ENCODE measurements at places on chromosomes 12 and 14. TPM values are rescaled to one million over a fixed set of nuclear protein-coding genes. Genes with fewer than 3 reads are reported as not detected.
A peak's percentile ranks its signal among the peaks of the same experiment; 100 is the strongest.

DNA sequence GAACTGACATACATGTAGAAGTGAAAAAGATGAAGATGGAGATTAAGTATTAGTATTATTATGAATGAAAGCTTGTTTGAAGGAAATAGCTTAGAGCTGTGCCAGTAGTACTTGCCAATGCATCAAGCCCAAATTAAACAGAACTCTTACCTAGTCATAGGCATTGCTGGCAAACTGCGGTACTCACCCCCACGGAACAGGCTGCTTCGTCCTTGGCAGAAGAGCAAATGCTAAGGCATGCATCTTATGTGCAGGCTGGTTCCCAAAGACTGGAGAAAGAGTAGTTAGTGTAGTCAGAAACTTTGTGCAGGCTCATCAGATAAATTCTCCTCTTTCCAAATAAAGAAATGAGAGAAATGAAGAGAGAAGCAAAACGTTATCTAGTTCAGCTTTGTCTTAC lies 134.8 kb downstream of the CCDC59 start:
- no peak for DNase-seq

DNA sequence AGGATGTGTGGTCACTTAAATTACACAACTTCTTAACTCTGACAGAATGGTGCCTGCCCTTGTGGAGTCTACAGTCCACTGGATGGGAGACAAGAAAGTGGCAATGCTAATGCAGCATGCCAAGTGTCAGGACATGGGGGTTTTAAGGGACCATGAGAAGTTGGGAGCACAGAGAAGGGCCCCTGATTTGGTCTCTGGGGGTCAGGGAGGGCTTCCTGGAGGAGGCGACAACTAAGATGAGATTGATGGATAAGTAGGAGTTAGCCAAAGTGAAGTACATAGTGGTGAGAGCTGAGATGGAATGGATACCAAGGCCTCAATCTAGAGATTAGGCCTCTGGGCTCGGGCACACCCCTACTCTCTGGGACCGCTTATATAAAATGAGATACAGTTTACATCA lies 236.7 kb downstream of the CHST11 start:
- no peak for DNase-seq

- no peak for DNase-seq
Observed at GRCh38 chr14:36319899-36320199, 588 bp downstream of the MBIP start.

- peak; percentile 61 for DNase-seq
Observed at GRCh38 chr14:61568572-61569011, 126.7 kb upstream of the HIF1A start.

DNA sequence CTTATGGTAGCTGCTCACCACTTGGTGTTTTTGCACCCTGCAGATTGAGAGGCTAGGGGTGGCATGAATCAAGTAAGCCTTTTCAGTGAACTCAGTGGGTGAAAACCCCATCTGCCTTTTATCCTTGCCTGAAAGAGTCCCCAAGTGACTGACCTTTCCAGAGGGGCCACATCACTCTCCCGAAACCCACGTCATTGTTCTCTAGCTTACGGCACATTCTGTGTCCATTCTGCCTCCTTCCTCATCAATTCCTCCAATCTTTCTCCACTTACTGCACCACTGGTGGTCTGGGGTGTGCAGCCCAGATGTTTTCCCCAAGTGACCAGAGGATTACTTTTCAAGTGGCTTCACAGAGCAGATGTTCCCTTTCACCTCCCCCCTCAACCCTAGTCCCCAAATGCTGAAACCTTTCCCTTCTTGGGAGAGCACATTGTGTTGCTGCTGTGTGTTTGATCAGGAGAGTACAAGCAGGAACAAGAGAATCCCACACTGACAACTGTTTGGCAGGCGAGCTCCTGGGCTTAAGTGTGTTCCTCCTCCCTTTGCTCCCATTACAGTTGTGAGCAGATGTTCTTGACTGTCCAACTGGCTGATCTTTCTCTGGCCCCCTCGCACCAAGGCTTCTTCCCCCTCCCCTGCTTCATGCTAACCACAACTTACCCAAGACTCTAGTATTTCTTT lies 138.0 kb upstream of the IGF1 start:
- no peak for DNase-seq

DNA sequence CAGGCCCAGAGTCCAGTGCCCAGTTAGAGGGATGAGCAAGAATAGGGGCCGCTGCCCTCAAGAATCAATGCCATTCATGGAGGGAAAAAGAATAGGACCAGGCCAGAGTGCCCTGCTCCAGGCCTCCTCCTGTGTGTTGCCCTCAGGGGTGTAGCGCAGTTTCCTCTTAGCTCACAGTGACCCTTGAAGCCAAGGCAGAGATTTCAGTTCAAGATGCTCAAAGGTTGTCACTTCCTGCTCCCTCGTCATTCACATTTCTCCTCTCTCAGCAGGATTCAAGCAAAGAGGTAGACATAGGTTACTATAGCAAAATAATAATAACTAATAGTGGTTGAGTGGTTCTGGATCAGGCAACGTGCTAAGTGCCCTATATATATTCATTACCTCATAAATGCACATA lies 55.1 kb upstream of the PELI2 start:
- DNase-seq = no peak

DNA sequence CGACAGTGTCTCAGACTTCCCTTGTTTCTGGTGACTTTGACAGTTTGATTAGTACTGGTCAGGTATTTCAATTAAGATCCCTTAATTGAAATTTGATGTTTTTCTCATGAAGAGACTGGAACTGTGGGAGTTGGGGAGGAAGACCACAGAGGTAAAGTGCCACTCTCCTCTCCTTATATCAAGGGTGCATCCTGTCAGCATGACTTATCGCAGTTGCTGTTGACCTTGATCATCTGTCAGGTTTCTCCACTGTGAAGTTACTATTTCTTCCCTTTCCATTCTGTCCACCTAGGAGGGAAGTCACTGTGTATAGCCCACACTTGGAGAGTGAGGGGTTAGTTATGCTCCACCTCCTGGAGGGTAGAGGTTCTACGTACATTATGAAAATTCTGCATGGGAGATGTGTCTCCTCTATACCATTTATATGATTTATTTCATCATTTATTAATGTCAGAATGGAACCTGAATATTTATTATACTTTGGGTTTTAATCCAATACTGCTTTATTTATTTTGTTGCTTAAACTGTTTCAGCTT lies 40.3 kb upstream of the SMOC1 start:
- DNase-seq = no peak

DNA sequence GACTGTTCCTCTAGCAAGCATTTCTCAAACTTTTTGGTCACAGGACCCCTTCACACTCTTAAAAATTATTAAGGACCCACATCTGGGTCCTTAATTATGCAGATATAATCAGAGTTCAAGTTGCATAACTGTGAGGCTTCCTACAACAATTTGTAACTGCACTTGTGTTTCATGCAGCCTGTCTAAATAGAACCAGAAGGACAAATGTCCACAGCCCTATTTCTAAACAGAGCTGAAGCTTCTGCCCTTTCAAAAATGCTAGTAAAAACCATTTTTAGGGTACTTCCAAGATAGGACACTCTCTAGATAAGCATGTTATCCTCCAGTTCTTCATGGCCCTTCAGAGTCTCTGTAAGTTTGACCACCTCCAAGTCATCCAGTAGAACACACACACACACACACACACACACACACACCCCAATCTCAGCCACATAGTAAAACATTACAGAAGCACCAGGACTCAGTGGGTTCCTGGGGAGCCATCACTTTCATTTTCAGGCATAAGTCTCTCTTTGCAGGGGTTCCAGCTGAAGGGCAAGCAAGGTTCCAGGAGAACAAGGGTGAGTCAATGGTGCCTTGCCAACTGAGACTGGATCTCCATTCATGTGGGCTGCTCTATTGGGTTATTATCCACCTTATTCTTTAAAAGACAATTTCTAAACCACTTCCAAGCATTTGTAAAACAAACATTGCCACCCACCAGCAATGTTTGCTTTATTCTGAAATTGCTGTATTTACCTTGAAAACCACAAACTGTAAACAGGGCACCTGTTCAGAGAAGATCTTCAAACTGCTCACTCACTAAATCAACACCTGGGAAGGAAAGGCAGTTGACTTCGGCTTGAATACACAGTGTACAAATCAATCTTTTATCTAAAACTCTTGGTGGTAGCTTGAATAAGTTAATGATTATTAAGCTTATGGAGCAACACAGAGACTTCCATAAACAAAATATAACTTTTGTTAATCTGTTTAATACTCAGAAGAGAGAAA lies 64.1 kb downstream of the ITPR2 start:
- no peak for DNase-seq

DNA sequence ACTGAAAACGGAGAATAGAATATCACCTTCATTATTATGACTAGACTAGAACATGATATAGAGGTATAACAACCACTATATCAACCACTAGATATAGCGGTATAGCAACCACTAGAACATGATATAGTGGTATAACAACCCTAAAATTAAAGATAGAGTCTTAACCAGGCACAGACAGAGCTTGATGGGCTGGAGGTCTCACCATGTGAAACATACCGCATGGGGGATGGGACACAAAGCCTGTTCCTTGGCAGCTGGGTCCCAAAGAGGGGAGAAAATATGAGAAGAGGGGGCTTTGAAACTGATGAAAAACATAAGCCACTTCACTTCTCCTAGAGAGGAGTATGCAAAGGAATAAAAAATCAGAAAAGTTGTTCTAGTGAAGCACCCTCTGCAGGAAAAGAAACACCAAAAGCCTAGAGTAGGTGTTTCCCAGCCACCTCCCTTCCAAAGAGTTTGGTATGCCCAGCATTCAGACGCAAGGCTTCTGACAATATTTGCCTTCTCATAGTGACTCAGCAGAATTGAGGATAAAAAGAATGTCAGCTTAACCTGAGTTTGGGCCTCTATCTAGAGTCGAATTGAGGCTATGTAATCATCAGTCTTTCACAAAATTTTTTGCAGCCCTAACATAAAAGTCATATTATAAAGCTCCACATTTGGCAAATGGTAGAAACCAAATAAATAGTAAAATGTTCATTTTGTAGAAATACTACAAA lies 316.4 kb downstream of the NOVA1 start:
- no peak for DNase-seq

TRIM9 gene
- total RNA-seq = 2.8 TPM

SIX1 gene
- total RNA-seq = not detected

RAD51B gene
- 27.6 TPM for total RNA-seq

DRAM1 gene
- total RNA-seq = 3.3 TPM

All from naive thymus-derived CD8-positive, alpha-beta T cell (primary cell).